ENCODE measurements at places on chromosomes 7 and 10. TPM values are rescaled to one million over a fixed set of nuclear protein-coding genes. Genes with fewer than 3 reads are reported as not detected.

DNA sequence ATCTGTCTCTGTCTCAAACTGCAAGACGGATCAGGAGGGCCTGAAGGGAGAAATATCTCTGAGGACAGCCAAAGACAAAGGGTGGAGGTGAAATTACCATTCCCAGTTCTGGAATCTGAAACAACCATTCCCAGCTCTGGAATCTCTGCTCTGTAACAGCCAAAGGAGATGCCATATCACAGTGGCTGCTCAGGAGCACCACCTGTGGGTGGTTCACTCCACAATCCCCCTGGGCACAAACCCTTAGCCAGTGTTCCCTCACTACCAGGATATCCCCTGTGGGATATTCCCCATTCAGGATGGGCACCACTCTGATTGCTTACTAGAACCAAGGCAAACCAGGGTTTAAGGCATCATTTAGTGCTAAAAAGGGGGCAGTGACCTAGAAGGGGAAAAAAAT is 199.0 kb downstream of the HTR7 start:
- H3K27ac ChIP-seq, result no peak overlapping the region
- no peaks in the 10 kb centered on the region for H3K4me1 ChIP-seq

DNA sequence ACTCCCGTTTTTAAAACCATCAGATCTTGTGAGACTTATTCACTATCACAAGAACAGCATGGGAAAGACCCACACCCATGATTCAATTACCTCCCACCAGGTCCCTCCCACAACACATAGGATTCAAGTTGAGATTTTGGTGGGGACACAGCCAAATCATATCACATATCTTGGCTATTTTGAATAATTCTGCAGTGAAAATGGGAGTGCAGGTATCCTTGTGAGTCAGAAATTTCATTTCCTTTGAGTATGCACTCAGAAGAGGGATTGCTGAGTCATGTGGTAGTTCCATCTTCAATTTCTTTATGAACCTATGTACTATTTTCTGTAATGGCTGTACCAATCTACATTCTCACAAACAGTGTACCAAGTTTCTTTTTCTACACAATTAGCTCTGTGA is 125.8 kb downstream of the ANKRD7 start:
- H3K4me1 ChIP-seq, result no peaks in the 10 kb centered on the region
- DNase-seq, result no peak
- H3K27ac ChIP-seq, result no peak overlapping the region

DNA sequence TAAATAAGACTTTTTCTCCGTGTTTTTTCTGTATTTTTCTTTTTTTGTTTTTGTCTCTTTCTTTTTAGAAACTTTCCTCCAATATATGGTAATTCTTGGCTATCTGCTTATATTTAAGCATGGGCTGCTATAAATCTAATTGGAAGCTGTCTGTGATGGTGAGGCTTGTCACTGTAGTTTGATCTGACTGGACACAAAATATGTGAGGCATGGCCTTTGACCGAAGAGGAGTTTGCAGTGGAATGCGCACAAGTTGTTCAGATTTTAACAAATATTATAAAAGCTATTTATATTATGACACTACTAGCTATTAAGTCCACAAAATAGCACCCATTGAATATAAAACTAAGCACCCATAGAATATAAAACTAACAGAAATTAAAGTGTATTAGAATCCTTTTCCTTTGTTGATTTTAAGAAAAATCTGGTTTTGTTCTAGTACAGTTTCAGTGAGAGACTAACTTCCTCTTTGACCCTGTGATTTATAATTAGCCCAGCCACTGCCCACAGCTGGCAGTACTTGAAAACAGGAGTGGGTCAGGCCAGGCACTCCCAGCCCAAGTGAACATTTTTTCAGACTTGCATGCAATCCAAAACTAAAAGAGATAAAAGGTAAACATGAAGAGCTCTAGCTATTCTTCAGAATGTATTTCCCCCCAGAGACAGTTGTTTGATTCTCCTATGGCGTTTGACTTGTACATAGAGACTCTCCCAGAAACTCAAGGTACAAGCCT is 69.9 kb upstream of the FGL2 start:
- H3K4me1 ChIP-seq, result peaks cover 2% of the 10 kb centered on the region
- no peak for DNase-seq
- H3K27me3 ChIP-seq, result no peaks in the 10 kb centered on the region
- H3K27ac ChIP-seq, result peak overlapping the region; percentile 8
- H3K36me3 ChIP-seq, result no peaks in the 10 kb centered on the region
- H3K4me3 ChIP-seq, result no peak overlapping the region

- H3K36me3 ChIP-seq, result no peaks in the 10 kb centered on the region
- DNase-seq, result no peak
- H3K4me1 ChIP-seq, result no peaks in the 10 kb centered on the region
These were observed 57.9 kb upstream of the EXOC6 start for GRCh38 chr10:92790440-92790839.

The SMIM30 gene
- total RNA-seq, result 30.8 TPM

The MSMB gene
- not detected for total RNA-seq

The OPALIN gene
- not detected for total RNA-seq

Data from ovary (tissue), 10 donors.